Right ventricle myocardium inferior (tissue), 1 donor: ENCODE measurements at places on chromosomes 5 and 9. TPM values are rescaled to one million over a fixed set of nuclear protein-coding genes. Genes with fewer than 3 reads are reported as not detected.

The ERCC6L2 gene
- 20.6 TPM for total RNA-seq

The TRIM36 gene
- total RNA-seq: 0.19 TPM

The SLC6A3 gene
- total RNA-seq: not detected

The EEIG1 gene
- 25.3 TPM for total RNA-seq

The MRPL36 gene
- total RNA-seq: 62.3 TPM

The PRSS3 gene
- not detected for total RNA-seq

The AGGF1 gene
- 14.5 TPM for total RNA-seq

The FGF1 gene
- total RNA-seq: 57.0 TPM

The KIF12 gene
- total RNA-seq: not detected

The SLC6A19 gene
- not detected for total RNA-seq

The CAMK2A gene
- total RNA-seq: 17.0 TPM

The GLRA1 gene
- total RNA-seq: not detected

The ADAMTSL1 gene
- 1.9 TPM for total RNA-seq

The GPR151 gene
- total RNA-seq: not detected

The TAF11L5 gene
- not detected for total RNA-seq
